ENCODE measurements at places on chromosomes 1 and 21. TPM values are rescaled to one million over a fixed set of nuclear protein-coding genes. Genes with fewer than 3 reads are reported as not detected.

GRCh38 chr1:208043691-208044181 is 132.8 kb upstream of the CD34 start:
- no peak for DNase-seq

Gene BSND
- polyA plus RNA-seq = not detected

GRCh38 chr1:156392452-156392853 is 23.4 kb downstream of the RHBG start:
- no peak for DNase-seq

Gene RHOU
- polyA plus RNA-seq = 0.29 TPM

GRCh38 chr1:24411963-24412362 is 1.6 kb downstream of the STPG1 start:
- no peak for DNase-seq

Gene OR2T11
- polyA plus RNA-seq = not detected

- no peak for DNase-seq
Measured at GRCh38 chr1:235809688-235810397, 56.9 kb downstream of the LYST start.

DNA sequence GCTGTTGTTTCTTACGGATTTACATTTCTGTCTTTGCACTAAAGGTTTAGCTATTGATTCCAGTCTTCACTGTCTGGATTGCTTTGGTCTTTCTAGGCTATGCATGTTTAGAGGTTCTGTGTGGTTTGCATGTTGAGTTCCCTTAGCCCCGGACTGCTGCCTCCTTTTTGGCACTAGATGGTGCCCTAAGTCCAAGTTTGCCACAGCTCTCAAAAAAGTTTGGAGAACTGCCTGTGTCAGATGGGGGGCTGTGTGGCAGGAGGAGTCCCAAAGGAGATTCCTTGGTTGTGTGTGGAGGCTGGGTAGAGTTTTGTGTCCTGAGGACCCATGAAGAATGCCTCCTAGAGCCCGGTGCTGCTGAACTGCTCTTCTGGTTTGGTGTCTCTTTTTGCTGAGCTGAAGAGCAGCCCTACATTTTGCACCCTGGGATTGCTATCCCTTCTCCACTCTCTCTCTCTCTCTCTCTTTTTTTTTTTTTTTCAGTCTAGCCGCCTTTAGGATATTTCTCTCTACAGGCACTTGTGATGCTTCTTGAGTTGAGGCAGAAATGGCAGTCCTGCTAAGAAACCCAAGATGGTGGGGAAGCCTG is 74.4 kb downstream of the PTGS2 start:
- no peak for DNase-seq

DNA sequence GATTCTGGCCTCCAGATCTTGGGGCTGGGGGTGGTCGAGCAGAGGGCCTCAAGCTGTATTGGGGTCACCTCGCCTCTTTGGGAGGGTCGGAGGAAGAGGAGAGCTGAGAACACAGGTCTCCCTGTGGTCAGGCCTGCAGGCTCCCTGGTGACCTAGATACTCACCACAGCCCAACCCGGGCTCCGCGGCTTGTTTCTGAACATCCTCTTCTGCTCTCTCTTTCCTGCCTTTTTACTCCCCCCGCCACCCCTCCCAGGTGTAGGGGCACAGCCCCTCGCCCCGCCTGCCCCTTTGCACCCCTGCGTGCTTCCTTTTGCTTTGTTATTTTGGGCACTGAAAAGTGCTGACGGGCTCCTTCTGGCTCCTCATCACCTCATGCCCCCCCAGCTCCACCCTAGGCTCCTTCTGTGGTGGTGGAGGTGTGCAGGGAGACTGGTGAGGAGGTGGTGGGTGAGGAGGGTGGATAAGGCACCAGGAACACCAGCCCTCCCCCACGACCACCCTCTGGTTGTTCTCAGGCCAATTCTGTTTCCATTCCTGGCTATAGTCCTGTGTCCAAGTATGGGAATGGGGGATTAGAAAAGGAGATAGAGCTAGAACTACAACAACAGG is 10.6 kb upstream of the LINGO4 start:
- DNase-seq = peak; percentile 72

DNA sequence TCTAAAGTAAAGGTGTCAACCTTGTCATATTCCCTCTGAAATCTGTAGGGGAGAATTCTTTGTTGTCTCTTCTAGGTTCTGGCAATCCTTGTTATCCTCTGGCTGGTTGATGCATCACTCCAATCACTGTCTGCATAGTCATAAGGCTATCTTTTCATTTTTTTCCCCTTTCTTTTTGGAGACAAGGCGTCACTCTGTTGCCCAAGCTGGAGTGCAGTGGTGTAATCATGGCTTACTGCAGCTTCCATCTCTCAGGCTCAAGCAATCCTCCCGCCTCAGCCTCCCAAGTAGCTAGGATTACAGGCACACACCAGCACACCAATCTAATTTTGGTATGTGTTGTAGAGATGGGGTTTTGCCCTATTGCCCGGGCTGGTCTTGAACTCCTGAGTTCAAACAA is 12.9 kb downstream of the DPYD start:
- no peak for DNase-seq

Gene CFHR4
- polyA plus RNA-seq = not detected

Gene IGSF5
- polyA plus RNA-seq = not detected

GRCh38 chr1:179128520-179128919 is 46.6 kb downstream of the TOR3A start:
- no peak for DNase-seq

DNA sequence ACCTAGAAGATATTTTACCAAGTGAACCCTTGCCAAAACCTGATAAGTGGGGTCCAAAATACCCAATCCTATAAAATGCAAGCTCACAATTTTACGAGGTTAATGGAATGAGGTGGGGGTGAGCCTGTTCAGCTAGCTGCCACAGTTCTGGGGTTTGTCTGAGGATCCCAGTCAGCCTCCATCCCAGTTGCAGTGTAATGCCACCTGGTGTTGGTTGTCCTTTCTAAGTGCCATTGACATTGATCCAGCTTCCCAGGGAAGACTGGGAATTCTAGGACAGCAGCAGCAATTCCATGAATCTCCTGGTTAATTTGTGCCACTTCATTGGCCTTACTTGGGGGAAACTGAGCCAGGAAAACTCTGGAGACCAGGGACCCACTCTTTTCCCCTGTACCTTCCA is 298.3 kb downstream of the RWDD3 start:
- no peak for DNase-seq

Gene MCOLN2
- polyA plus RNA-seq = 11.7 TPM

GRCh38 chr1:154157520-154158306 is 2.8 kb upstream of the NUP210L start:
- DNase-seq = peak; percentile 80

- no peak for DNase-seq
Measured at GRCh38 chr21:17051054-17051453, 461.8 kb upstream of the CXADR start.

Gene GART
- 56.1 TPM for polyA plus RNA-seq

- no peak for DNase-seq
Measured at GRCh38 chr1:9805006-9805508, 18.7 kb downstream of the CLSTN1 start.

Gene INKA2
- 0.24 TPM for polyA plus RNA-seq

DNA sequence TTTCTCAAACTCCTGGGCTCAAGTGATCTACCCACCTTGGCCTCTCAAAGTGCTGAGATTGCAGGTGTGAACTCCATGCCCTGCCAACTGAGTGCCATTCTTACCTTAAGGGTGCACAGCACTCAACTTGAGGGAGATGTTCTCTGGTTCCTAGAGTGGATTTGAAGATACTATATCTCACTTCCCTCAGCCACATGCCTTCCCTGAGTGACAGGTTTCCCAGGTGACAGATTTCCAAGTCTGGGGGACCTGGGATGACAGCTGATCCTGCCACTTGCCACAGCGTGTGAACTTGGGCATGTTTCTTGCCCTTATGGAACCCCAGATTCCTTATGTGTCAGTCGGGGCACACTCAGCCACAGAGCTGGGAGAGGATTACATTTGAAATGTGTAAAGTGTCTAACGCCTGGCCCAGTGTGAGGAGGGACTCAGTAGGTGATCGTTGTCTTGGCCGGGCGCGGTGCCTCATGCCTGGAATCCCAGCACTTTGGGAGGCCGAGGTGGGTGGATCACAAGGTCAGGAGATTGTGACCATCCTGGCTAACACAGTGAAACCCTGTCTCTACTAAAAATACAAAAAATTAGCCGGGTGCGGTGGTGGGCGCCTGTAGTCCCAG is 29.6 kb upstream of the BTG2 start:
- no peak for DNase-seq

DNA sequence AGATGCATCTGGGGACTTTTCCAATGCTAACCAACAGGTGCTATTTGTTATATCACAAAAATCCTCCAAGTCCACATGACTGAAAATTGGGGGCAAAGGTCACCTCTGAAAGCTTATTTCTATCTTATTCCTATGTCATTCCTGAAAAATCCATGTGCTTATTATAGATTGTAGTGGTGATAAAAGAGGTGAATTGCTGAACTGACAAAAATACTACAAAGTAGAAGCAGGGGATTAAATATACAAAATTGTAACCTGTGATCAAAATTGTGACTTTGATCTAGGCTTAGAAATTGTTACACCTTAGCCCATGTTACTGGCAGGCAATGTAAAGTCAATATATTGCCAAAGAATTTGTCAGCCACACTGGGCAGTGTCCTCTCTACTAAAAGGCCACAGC is 62.3 kb downstream of the IER5 start:
- DNase-seq = no peak

Gene CHI3L2
- polyA plus RNA-seq = 18.2 TPM

Gene CHRNB2
- not detected for polyA plus RNA-seq

- DNase-seq = no peak
Measured at GRCh38 chr1:11921022-11921421, 5.2 kb downstream of the KIAA2013 start.

GRCh38 chr1:214727274-214727673 is 124.3 kb downstream of the CENPF start:
- DNase-seq = no peak

DNA sequence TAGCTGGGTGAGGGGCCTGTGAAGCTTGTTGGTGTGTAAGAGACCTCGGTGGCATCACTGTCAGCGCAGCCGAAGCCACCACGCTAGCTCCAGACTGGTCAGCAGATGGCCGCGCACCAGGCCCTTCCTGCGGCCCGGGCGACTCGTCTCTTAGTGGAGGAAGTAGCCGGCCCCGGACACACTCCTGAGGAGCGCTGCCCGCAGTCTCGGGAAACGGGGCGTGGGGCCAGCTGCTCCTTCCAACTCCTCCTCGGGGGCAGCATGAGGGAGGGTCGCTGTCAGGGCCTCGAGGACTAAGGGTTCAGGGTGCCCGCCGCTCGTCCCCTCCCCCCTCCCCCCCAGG is 20.4 kb downstream of the H3-3A start:
- no peak for DNase-seq

DNA sequence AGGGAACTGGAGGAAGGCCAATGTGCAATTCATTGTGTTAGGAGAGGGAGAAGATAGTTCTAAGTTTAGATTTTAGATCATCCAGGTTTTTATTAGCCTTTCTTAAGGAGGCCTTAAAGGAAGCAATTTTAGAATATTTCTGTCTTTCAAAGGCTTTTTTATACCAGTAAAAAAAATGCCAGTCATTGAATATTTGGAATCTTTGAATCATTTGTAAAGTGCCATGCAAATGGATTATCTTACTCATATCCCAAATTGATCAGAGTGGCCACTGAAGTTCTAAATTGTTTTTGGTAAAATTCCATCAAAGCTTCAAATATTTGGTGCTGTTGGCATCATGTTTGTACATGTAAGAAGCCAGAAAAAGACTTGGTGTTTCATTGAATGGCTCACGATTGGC is 244.8 kb downstream of the RPS6KC1 start:
- DNase-seq = no peak

- DNase-seq = no peak
Measured at GRCh38 chr1:232624546-232625281, 5.2 kb downstream of the SIPA1L2 start.

DNA sequence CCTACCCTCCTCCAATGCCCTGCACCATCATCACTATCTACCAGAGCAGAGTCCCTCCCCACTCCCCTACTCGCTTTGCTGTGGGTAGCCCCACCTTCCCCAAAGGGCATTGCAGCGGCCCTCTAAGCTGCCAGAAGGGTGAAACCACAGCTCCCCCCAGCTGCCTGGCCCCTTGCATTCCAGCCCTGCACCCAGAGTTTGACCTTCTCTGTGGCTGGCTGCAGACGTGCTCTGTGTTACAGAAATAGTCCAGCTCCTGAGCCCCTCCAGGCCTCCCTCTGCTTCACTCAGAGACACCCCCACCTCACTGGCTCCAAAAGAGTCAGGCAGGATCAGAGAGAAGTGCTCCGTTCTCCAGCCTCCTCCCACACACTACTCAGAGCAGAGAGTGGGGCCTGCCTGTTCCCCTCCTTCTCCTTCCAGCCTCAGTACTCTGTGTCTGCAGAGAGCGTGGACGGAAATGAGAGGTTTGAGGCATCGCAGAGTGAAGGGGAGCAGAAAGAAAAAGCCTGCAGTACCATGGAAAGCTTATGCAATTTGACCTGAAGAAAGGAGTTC is 63.2 kb downstream of the PLEKHA6 start:
- no peak for DNase-seq

GRCh38 chr21:15058854-15059263 is 5.9 kb downstream of the NRIP1 start:
- no peak for DNase-seq

DNA sequence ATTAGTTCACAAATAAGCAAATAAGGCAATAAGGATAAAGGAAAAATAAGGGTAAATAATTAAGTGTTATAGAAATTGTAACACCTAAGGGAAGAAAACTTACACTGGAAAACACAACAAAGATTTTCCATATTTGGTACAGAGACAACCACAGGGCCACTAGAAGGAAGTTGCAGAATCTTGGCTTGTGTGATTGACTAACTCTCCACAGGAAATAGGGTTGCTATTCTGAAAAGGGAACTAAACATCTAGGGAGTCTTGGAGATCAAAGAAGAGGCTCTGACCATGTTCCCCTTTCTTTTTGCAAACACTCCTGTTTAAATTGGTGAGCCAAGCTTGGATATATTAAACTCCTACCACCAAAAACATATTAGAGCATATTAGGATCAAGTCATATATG is 59.1 kb downstream of the APCS start:
- no peak for DNase-seq

DNA sequence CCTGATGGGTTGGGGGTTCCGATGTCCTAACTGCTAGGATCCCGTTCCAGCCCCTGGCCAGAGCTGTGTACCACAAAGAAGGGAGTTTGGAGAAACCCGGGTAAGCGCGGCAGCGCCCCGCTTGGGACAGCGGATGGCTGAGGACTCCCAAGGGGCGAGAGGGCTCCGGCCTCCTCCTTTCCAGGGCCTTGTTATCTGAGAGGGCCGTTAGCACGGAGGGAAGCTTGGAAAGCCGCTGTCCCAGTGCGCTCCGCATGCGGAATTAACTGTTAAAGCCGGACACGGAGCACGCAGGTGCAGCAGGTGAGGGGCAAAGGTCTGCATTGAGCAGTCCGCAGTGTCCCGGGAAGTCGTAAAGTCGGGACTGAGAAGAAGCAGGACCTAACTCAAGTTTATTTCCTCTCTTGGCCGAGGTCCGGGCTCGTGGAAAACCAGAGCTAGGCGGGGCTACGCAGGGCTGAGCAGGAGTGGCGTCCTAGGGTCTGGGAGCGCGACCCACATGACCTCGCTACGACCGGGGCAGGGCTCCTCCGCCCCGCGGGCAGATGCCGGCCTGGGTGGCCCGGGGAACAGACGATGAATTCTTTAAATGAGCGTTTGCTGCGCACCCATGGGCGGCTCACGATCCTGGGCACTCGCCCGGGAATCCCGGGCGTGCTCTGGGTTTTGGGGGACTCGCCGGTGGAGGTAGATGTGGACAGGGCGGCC is 4.5 kb downstream of the LHX4 start:
- DNase-seq = no peak
